ENCODE measurements at places on chromosomes 4 and X.

DNA sequence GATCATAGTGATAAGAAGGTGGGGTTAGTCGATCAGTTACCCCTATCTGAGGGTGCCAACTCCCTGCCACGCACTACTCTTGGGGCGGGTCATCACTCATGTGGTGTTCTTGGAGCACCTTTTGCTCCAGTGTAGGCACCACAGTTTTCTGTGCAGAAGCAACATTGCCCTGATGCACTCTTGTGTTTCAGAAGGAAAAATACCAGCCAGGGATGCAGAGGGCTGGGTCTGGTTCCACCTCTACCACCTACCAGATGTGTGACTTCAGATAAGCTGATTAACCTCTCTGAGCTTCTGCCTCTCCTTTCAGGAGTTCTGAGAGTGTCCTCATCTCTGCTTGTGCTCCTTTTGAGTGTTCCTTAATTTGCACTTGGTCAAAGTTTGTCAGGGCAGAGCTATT, 29.9 kb upstream of the PROM1 start:
- DNase-seq = no peak

- no peak for DNase-seq
Observed at GRCh38 chrX:136397001-136397400, 90.7 kb upstream of the BRS3 start.

- DNase-seq = no peak
Observed at GRCh38 chrX:40721489-40722106, 13.7 kb downstream of the MED14 start.

DNA sequence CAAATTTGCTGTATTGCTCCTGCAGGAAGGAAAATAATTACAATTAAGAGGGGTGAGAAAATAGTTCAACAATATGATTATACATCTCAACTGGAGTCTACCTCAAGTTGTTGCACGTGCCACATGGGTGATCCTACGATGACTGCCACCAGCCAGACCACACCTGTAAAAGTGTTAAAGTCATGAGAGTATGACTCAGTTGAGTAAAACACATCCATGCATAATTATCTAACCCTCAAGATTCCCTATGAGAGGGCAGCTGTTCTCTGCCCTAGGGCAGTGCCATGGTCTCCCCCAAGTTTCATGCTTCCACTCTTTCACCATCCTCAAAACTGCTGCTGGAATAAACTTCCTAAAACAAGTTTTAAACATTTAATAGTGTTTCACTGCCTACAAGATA, 44.1 kb downstream of the QRFPR start:
- no peak for DNase-seq

DNA sequence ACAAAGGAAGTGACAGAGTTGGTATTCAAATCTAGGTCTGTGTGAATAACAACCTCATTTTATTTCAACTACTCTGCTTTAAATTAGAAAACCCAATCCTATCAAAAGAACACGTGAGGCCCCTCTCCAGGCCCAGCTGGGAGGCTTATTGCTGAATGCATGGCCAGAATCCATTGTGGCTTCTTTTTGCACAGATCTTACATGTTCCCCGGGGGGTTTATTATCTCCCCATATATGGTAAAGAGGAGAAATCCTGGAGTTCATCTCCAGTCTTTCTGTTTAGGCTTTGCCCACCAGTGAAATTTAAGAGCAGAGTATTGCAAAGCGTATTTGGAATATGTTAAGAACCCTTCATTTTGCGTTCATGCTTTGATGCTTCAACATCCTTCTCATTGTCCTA, 655.6 kb downstream of the IL1RAPL1 start:
- no peak for DNase-seq

DNA sequence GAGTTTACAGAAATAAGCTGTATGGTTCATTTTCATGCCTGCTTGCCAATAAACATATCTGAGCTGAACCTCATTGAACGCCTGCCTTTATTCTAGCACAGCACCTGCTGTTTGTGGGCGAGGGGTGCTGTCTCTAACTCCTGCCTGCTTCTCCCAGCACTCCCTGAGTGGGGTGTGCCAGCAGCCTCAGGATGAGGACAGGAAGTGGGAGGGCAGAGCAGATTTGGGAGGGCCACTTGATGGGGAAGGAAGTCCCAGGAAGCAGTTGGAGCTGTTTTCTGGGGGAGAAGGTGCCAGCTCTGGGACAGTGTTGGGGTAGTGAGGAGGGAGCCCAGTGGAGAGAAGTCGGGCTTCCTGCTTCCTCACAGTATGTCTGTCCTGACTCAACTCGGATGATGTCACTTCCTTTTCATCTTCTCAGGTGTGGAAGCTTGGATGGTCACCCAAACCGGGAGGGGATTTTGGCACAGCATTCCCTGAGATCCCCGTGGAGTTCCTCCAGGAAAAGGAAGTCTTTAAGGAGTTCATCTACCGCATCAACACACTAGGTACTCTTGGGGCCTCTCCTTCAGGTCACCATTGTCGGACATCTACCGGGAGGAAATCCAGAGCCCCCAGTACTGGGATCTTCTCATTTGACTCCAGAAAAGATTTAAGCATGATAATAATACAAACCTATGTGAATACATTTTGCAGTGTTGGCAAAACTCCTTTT, 29.0 kb upstream of the MSANTD1 start:
- DNase-seq = no peak

- no peak for DNase-seq
Observed at GRCh38 chrX:100407784-100408712, 2.0 kb downstream of the PCDH19 start.

- no peak for DNase-seq
Observed at GRCh38 chr4:110020646-110021443, 108.2 kb downstream of the EGF start.
